ENCODE measurements at places on chromosomes 16 and 17.
A peak's percentile ranks its signal among the peaks of the same experiment; 100 is the strongest.

DNA sequence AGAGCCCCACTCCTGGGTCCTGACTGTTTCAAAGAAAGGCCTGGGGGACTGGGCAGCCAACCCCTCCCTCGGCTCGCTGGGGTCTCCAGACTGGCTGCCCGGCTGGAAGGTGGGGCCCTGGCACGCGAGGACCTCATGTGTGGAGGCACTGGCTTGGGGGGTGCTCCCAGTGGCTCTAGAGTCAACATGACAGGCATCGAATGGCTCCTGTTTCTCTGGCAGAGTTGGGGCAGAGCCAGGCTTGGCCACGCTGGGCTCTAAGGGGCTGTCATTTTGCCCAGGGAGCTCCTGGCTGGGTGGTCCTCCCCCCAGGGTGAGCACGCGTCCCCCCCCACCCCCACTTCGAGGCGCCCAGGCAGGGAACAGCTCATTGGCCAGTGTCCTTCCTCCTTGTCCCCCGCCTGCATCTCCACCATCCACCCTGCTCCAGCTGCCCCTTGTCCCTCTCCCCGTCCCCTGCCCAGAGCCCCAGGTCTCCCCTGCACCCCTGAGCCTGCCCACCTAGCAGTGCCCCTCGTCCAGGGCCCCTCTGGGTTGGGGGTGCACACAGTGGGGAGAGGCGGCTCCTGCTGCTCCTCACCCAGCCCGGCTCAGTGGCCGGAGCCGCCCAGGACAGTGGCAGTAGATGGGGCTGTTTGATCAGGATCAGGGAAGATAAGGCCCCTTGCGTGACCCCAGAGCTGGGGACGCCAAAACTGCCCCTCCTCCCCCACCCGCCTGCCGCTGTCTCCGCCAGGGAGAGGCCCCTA, 2.7 kb downstream of the GCGR start:
- DNase-seq = no peak

DNA sequence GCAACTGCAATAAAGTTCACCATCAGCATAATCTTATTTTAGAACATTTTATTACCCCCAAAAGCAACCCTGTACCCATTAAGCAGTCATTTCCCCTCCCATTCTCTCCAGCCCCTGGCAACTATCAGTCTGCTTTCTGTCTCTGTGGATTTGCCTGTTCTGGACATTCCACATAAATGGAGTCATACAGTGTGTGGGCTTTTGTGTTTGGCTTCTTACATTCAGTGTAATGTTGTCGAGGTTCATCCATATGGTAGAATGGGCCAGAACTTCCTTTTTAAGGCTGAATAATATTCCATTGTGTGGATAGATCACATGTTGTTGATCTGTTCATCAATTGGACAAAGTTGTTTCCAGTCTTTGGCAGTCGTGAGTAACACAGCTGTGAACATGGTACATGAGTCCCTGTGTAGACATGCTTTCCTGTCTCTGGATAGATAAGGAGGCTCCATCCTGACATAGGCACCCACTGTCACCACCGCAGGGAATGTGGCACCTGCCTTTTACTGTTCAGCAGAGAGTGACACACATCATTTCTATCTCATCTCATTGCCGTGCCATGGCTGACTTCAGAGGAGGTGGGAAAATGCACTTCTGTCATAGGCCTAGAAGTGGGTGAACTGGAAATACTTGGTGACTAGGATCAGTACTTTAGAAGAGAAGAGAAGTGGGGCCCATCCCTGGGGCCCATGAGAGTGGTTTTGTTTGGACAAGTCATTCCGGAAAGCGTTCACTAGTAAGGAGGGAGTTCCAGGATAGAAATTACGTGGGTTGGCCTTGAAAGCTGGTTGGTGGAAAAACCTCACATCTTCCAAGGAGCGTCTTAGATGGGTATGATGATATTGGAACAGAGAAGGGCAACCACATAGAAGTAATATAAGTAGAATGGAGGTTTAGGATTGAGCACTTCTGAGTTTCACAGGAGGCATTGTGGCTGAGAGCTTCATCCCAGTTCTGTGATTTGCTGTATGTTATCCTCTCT, 25.8 kb downstream of the EPN2 start:
- DNase-seq = peak; percentile 75

- no peak for DNase-seq
Measured at GRCh38 chr17:50837286-50837979, 2.0 kb downstream of the WFIKKN2 start.

DNA sequence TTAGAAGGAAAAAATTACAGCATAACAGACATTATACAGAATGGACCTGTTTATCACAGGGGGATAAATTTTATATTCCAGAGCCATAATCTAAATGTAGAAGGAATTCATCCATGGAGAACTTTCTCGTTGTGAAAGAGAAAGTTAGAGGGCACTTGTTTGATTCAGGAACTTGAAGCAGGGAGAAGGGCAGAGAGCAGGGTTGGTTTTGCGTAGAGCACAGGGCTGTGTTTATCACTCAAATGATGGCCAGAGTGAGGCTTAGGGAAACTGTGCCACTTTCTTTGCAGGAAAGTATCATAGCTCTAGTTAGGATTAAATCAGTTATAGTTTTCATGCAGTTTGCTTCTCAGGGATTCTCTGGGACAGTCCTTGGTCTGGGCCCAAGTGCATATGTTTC, 29.1 kb upstream of the MED13 start:
- DNase-seq = no peak

GRCh38 chr17:82718986-82719685, 2.6 kb downstream of the FN3KRP start:
- DNase-seq = no peak
